ENCODE measurements at places on chromosomes 3 and 15.

DNA sequence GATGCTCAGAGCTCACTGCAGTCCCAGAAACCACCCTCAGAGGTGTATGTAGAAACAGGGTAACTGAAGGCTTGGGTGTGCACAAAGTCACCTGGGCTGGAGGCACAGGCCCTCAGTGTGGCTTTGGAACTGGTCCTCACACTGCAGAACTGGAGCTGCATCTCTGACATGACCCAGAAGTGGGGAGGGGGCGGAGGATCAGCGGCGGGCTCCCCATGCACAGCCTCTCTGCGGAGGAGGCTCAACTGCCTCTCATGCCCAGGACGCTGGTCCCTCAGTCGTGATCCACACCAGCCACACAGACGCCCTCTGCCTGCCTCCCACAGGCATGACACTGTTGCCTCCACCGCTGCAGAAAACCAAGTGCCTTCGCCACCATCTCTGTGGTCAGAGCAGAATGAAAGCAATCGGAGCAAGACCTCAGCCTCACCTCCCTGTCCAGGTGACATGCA lies 73.7 kb downstream of the TM2D3 start:
- DNase-seq = no peak

DNA sequence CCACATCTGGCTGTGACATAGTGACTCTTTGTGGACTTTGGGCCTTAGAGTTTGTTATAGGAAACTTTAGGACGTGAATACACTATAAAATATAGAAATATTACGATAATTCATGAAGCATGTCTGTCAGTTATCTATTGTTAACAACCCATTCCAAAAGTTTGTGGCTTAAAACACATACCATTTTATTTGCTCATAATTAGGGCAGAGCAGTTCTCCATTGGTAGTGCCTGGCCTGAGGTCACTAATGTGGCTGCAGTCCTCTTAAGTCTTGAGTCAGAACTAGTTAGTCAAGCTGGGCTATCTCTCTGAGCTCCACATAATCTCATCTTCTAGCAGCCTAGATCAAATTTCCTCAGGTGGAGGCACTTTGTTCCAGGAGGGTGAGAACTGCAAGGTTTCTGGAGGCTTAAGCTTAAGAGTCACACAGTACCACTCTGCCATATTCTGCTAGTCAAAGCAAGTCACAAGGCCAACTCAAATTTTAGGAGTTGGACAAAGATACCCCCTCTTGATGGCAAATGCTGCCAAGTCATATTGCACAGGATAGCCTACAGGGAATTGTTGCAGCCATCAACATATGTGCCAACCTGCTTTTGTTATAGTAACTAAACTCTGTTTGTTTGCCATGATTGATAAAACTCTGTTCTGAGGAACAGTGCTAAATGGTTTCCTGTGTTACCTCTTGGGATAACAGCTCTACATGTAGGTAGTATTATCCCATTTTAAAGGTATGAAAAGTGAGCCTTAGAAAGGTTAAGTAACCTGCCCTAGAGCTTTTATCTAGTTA lies 8.7 kb downstream of the ATXN7 start:
- DNase-seq = no peak

DNA sequence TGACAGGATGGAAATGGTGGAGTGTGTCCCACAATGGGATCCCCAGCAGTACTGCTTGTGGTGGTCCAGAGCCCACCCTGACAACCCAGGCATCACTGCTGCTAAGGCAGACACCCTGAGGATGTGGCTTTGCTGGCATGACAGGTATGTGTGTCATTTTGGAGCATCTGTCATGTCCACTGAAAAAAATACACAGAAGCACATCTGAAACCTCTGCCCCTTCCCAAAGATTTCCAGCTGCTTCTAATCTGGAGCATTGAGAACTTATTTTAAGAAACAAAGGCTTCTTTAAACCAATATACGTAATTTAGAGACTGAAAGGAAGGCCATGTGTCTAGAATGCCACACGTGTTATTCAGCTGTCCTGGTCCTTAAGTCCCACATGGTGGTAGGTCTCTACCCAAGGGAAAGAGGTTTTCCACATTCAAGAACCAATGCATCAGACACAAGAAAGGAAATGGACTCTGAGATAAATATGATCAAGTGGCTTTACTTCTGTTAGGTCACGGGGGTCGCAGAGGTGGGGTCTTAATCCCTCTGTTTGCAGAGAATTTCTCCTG lies 88.3 kb downstream of the PDZRN3 start:
- DNase-seq = no peak

DNA sequence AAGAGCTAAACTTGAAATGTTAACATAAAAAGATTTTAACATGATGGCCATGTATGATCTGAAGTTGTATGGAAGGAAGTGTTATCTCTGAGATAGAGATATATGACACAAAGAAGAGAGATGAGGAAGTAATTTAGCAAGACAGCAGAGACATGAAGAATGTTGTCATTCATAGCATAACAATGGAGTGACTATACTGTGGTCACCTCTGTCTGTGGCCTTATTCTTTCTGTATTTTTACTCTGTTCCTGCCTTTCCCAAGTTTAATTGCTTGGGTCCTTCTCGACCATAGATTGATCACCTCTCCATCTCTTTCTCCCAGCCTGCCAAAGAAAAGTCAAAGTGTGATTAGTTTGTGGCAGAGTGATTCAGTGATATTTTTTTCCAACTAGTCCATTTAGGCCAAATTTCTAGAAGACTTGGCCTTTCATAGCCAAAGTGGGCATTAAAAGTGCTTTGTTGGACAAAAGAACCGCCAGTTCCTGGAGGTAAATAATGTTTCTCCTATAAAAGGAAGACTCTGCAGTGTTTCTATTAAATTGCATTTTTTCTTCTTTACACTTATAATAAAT lies 711.9 kb downstream of the CADM2 start:
- no peak for DNase-seq

GRCh38 chr3:132783152-132783551 lies 60.9 kb upstream of the NPHP3 start:
- DNase-seq = no peak

DNA sequence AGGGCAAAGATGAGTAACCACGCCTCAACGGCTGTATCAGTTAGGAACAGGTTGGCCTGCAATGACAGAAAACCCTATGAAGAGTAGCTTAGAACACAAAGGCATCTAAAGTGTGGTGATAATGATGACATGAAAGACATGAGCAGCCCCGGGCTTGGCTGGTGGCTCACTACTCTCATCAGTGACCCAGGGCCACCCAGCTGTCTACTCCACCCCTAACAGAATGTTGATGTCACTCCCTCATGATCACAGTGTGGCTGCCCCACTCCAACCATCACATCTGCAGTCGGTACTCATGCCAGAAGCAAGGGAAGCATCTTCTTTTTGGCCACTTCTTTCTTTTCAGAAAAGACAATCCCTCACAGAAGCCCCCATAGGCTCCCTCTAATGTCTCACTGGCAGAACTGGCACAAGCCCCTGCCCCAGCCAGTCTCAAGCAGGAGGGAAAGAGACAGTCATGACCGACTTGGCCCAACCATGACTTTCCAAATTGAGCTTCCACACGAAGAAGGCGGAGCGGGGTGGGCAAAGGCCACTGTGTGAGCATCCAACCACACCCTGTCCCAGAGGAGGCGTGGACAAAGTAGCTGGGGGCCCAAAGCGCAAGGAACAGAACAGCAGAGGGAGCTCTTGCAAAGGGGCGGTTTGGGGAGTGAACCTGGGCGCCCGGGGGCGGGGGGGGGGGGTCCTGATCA lies 72.0 kb upstream of the IQSEC1 start:
- DNase-seq = peak; percentile 38

GRCh38 chr15:63791228-63791627 lies 42.5 kb downstream of the HERC1 start:
- no peak for DNase-seq
